Skin of body (tissue), 3 donors: ENCODE measurements at places on chromosomes 12 and 14. TPM values are rescaled to one million over a fixed set of nuclear protein-coding genes. Genes with fewer than 3 reads are reported as not detected.

JPH4 gene
- 0.39 TPM for total RNA-seq

- no peak for DNase-seq
Observed at GRCh38 chr14:102541771-102542170, 32.2 kb upstream of the ANKRD9 start.

- no peak for DNase-seq
Observed at GRCh38 chr12:30756074-30756473, 1.3 kb upstream of the CAPRIN2 start.

DNA sequence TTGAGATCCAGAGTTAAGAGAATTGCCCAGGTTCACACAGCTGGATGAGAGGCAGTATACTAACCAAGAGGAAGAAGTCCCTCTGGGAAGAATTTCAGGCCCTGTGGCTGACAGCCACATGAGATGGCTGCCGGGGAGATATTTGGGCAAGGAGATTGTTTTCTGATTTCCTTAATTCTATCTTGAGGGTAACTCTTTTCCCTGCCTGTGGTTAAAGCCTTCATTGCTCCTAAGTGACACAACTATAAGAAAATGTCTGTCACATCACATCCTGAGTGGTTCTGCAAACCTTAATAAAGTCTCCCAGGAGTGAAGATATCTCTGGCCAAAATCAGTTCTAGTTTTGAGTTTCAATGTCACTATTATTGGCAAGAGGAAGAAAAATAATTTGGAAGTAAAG lies 9.6 kb downstream of the ARHGDIB start:
- DNase-seq = no peak

DNA sequence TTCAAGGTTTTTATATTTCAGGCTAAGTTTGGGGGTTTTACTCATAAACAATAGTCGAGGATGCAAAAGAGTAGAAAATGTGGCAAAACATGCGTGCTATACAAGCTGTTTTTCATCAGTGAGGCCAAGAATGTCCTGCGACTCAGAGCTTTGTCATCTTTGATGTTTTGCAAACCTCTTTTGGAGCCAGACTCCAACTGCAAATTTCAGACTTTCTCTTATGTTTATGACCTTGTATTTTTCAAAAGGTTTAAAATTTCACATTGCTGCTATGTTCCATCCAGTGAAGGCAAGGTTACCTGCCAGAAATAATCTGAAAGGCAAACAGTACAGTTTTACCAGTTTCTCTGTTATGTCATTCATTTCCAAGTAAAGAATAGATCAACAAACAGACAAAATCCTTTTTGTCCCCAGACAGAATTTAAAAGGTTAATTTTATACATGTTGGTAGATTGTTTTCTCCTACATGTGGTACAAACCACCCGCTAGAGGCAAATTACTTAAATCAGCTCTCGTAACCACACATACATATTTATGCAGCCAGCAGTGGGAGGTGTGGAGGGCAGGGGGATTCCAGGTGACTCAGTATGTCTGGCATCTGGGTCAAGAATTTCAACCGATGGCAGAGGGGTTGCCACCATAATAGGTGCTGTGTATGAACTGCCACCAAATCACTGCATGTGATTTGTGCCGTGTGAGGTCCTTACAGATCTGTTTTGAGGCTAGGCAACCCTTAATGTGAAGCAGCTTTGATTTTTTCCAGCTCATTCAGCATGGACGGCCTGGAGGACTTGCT lies 119.8 kb upstream of the CPM start:
- no peak for DNase-seq
